Erythroblast (primary cell): ENCODE measurements at places on chromosomes 11 and 22.

- no peak for DNase-seq
Observed at GRCh38 chr11:13889552-13890249, 72.8 kb upstream of the SPON1 start.

DNA sequence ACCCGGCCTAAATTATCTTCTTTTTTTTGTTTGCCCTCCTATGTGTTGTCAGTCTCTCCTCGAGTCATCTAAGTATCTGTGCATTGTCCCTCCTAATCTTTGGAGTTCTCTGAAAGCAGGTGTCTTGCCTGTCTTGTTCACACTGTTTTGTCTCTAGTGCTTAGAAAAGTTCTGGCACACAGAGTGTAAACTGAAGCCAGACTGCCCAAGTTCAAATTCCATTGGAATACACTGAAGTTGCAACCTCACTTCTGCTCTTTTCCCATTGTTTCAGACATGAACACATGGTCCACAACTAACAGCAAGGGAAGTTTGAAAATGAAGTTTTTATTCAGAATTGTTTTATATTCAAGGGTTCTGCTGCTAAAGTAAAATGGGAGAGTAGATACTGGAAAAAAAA lies 38.7 kb downstream of the PAX6 start:
- DNase-seq = no peak

- DNase-seq = peak; percentile 75
Observed at GRCh38 chr11:86175191-86175590, 69.4 kb upstream of the EED start.

- DNase-seq = no peak
Observed at GRCh38 chr11:34267013-34267412, 90.8 kb downstream of the ABTB2 start.

- peak; percentile 33 for DNase-seq
Observed at GRCh38 chr11:76248210-76248609, 41.9 kb upstream of the WNT11 start.

GRCh38 chr22:43078522-43078921 lies 10.7 kb downstream of the TTLL1 start:
- no peak for DNase-seq

DNA sequence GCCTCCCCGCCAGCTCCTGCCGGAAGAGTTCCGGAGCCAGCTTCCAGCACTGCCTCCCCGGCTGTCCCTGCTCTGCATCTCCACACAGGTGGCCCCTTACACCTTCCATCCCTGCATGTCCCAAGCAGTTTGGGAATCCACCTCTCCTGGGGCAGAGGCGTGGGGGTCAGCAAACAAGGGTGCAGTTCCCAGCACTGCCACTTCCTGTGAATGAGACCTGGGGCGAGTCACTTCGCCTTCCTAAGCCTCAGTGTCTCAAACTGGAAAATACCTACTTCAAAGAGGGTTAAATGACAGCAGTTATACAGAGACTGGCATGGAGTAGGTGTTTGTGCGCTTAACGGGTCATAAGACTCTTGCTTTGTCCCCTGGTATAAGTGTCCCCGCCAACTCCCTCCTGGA lies 5.2 kb downstream of the CYTH4 start:
- DNase-seq = no peak

GRCh38 chr11:65279741-65280440 lies 18.1 kb downstream of the POLA2 start:
- no peak for DNase-seq

DNA sequence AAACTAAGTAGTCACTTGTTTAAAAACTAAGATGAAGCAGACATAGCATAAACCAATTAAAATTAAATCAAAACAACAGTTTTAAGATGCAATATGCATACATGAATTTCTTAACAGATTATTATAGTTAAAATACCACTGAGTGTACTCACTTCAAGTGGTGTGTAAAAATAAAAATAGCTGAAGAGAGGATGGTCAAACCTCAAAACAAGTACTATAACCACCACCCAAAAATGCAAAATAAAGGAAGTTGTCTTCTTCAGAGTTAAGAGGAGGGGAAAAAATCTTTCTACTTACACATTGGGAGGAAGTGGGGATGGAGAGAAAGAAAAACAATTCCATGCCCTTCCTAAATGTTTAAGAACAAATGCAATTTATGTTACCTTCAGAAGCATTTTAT lies 31.9 kb downstream of the RRAS2 start:
- DNase-seq = no peak

GRCh38 chr11:126647735-126648134 lies 292.2 kb downstream of the ST3GAL4 start:
- no peak for DNase-seq
